ENCODE measurements at places on chromosomes 7 and 10. TPM values are rescaled to one million over a fixed set of nuclear protein-coding genes. Genes with fewer than 3 reads are reported as not detected.

PTPN20 gene
- polyA plus RNA-seq: 4.8 TPM

CTTNBP2 gene
- 0.38 TPM for polyA plus RNA-seq

TMEM229A gene
- polyA plus RNA-seq: not detected

ADAMTS14 gene
- 0.03 TPM for polyA plus RNA-seq

EIF4EBP2 gene
- 13.0 TPM for polyA plus RNA-seq

SYNPO2L gene
- polyA plus RNA-seq: 27.3 TPM

C7orf57 gene
- polyA plus RNA-seq: 0.06 TPM

NEUROD6 gene
- not detected for polyA plus RNA-seq

CNOT4 gene
- polyA plus RNA-seq: 8.3 TPM

HOXA10 gene
- 17.2 TPM for polyA plus RNA-seq

GBX1 gene
- 0.21 TPM for polyA plus RNA-seq

GRCh38 chr10:49161411-49161997, 26.7 kb downstream of the TMEM273 start:
- no peak for DNase-seq

GRCh38 chr7:27430105-27430504, 187.5 kb downstream of the EVX1 start:
- no peak for DNase-seq

DNA sequence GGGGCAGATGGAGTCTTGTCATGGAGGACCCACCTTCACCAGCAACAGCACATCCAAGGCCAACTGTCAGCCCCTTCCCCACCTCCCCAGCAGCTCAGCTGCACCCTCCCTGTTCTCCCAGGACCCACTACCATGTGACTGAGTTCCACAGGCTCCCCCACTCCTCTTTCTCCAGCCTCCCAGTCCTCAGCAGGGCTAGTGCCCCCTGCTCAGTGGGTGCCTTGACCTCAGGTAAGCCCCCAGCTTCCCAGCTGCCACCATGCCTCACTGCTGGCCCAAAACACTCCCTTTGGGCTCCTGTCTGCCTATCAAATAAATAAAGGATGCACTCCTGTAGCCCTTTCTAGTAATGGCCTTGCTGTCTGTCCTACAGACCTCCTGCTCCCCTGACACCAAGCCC, 174.4 kb downstream of the SLIT1 start:
- DNase-seq: no peak

GRCh38 chr7:29454899-29455451, 108.7 kb upstream of the PRR15 start:
- DNase-seq: no peak

GRCh38 chr7:140881507-140882228, 43.1 kb downstream of the BRAF start:
- no peak for DNase-seq

- DNase-seq: no peak
Observed at GRCh38 chr7:13770305-13770704, 219.2 kb downstream of the ETV1 start.

GRCh38 chr7:28980451-28981160, 22.5 kb upstream of the TRIL start:
- DNase-seq: no peak

- DNase-seq: peak; percentile 60
Observed at GRCh38 chr7:37208528-37208927, 240.1 kb downstream of the ELMO1 start.

DNA sequence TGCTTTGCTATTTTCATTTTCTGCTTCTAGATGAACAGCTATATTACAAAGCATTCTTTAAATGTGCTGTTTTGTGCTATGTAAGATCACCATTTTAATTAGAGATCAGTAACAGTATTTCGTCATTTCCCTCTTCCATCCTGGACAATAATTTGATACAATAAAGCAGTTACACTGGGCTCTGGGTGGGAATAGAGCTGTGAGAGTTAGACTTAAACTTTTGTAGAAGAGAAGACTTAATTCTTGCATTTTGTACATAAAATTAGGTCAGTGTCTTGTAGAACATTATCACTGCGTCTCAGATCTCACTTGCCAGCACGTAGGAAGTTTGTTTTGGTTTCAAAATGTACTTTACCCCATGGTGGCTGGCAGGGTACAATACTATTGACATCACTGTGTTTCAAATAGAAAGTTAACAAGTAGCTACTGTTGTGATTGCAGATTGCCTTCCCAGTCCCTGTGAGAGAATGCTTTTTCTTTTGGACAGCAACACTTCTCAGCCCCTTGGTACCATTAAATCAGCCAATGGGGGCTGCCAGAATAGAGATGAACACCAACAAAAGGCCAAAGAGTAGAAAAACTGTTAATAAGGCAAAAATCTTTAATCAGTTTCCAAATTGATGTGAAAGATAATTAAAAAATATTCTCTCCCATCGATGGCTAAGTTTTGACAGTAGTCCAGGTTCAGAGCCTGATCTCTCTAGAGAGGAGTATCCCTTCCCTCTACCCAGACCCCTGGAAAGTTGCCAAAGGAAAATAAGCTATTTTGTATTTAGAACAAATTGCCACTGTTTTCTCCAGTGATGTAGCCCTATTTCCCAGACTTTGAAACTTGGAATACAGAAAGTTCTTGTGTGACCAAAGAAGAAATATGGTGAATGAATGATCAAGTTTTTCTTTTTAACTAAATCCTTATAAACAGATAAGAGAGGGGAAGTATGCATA, 35.1 kb downstream of the SMNDC1 start:
- no peak for DNase-seq

DNA sequence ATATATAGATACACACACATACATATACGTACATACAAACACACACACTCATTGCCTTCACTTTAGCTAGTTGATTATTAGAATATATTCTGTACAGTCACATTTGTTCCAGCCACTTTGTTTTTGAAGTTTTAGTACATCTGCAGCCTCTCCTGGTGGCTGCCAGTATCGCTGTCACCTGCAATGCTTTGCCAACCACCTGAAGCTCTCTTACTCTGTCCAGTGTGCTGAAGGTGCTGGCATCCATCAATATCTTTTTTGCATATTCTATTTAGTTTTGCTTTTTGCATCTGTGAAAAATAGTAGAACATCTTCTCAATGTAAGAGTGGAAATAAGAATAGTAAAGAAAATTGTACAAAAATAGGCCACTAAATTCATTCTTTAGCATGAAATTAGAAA, 388.6 kb downstream of the EXOC4 start:
- DNase-seq: no peak

DNA sequence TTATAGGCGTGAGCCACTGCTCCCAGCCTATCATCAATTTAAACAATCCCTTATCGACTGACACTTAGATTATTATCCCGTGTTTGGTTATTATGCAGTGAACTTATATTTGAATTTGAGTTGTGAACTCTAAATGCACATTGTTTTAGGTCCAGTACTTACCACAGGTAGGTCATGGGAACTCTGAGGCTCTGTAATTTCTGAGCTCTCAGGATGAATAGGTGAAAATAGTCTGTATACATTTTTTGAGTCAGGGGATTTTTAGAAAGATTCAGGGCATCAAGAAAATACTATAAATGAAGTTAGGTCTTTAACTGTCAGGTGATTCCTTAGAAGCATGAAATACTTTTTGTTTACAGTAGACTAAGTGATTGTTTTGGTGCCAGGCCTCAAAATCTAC, 8.8 kb downstream of the CCDC136 start:
- no peak for DNase-seq

DNA sequence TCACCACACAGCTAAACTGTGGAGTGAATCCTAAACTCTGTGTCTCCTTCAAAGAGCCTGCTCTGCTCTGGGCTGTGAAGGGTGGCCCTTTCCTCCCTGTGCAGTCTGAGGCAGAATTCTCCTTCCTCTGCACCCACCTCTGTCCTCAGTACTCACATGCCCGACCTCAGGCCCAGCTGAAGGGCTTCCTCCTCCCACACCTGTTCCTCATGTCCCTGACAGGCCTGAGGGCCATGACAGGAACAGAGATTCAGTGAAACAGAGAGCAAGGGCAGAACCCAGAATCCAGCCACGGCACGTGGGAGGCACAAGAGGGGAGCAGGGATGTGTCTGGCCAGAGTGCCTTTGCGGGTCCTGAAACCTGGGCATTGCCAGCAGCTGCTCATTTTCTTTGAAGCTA, 13.9 kb downstream of the CREB3L2 start:
- no peak for DNase-seq
